ENCODE measurements at places on chromosomes 1 and 21. TPM values are rescaled to one million over a fixed set of nuclear protein-coding genes. Genes with fewer than 3 reads are reported as not detected.
A peak's percentile ranks its signal among the peaks of the same experiment; 100 is the strongest.

The TCP10L gene
- not detected for total RNA-seq

The PTPRC gene
- not detected for total RNA-seq

The SPRR1B gene
- 4.0 TPM for total RNA-seq

GRCh38 chr1:6354659-6355317, 38.8 kb downstream of the ACOT7 start:
- DNase-seq, result no peak

- DNase-seq, result peak; percentile 18
Measured at GRCh38 chr1:31239653-31240241, at the start of gene NKAIN1. Gene NKAIN1 (minus strand): TSS chr1:31239887. CDS start chr1:31239547, 340 bp downstream.

DNA sequence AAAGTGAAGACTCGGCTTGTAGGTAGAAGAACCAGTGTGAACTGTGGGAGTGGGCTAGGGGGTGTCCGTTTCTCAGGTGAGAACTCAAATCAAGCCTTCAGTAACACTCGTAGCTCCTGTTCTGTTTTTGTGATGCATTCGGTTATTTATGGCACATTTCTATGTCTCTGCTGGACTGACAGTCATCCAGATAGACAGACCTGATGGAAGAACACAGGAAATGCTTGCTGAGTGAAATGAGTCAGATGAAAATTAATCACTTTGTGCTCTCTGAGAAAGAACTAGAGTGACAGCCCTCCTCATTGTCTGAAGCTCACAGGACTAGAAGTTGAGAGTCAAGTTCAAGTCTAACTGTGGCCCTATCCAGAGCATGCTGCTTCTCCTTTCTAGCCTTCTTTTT, 360.1 kb upstream of the PLXNA2 start:
- DNase-seq, result peak; percentile 79

DNA sequence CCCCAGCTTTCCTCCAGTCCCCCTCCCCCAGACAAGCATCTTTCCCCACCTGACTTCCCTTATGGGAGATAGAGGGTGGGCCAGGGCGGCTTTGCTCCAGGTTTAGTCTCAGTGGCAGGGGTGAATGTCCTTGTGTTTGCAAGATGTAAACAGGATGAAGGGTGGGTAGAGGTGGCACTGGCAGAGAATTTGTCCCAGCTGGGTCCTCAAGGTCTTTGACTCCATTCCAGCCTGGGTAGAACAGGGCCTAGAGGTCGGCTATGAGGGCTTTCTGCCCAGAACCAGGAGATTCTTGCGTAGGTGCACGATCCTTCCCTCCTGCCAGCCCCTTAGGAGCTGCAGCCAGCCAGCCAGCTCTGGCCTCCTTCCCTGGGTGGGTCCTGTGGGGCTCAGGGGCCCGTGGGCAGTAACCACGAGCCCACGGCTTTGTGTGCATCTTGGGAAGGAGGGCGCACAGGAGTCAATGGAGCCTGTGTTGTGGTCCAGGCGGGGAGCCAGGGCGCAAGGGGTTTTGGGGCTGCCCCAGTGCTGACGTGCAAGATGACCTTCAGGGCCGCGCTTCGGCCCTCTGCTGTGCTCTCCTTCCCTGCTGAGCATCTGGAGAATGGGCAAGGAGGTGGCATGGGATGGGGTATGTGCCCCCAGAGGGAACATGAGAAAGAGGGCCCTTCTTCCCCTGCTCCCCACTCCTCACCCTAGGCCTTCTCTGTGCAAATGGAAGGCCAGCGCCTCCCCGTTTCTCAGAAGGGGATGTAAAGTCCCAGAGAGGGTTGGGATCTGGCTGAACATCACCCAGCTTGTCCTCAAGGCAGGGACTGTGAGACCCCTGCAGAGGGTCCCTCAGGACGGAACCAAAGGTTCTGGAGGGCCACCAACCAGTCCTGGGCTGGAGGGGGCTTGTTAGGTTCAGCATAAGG, 15.7 kb downstream of the POU3F1 start:
- DNase-seq, result no peak

DNA sequence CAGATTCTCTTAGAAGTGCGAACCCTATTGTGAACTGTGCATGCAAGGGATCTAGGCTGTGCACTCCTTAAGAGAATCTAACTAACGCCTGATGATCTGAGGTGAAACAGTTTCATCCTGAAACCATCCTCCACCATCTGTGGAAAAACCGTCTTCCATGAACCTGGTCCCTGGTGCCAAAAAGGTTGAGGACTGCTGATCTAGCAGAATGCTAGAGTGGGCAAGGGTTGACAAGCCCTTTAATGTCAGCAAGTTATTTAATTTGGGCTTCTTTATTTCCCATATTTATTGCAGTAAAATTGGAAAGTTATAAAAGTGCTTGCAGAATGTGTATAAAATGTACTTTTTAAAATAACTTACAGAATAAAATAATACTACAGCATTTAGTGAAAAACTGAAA, 26.4 kb downstream of the ALG14 start:
- no peak for DNase-seq

DNA sequence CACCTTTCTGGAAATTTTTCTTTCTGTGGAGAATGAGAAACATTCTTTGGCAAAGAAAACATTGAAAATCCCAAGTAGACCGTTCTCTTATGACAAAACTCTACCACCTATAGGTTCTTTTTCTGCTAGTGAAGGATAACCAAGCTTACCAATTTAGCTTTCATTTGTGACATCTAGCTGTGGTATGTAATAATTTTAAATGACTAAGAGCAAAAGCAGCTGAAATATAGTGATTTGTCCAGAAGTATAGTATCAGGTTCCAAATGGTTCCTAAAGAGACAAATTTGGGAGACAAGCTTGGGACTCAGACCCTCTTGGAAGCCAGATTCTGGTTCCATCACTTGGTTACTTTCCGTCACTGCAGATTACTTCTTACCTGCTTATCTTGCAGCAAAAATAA, 24.4 kb downstream of the FUBP1 start:
- no peak for DNase-seq

- DNase-seq, result no peak
Measured at GRCh38 chr1:115218699-115219098, 119.3 kb downstream of the NGF start.

The TTLL7 gene
- total RNA-seq, result 2.0 TPM

The LCE6A gene
- total RNA-seq, result not detected

GRCh38 chr1:66210635-66211244, 323.2 kb upstream of the SGIP1 start:
- DNase-seq, result no peak

- DNase-seq, result no peak
Measured at GRCh38 chr1:175002910-175003517, 3.3 kb downstream of the CACYBP start.

DNA sequence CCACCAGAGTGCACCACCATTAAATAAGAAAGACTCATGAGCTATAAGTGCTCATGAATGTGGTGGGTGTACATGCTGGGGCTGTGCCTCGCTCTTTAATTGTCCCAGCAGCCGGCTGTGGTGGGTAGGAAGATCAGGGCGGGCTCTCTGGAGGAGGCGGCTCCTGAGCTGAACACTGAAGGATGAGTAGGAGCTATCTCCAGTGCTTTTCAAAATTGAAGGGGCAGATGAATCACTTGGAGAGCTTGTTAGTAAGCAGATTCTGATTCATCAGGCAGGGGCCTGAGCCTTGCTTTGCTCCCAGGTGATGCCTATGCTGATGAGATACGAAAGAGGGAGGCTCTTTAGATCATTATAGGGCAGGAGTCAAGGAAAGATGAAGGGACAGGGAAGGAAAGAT, 54.1 kb downstream of the ETS2 start:
- DNase-seq, result no peak

- DNase-seq, result no peak
Measured at GRCh38 chr1:182795563-182796228, 6.1 kb downstream of the NPL start.

- no peak for DNase-seq
Measured at GRCh38 chr1:95126366-95126765, 9.2 kb downstream of the TLCD4 start.

The DIRAS3 gene
- total RNA-seq, result not detected

DNA sequence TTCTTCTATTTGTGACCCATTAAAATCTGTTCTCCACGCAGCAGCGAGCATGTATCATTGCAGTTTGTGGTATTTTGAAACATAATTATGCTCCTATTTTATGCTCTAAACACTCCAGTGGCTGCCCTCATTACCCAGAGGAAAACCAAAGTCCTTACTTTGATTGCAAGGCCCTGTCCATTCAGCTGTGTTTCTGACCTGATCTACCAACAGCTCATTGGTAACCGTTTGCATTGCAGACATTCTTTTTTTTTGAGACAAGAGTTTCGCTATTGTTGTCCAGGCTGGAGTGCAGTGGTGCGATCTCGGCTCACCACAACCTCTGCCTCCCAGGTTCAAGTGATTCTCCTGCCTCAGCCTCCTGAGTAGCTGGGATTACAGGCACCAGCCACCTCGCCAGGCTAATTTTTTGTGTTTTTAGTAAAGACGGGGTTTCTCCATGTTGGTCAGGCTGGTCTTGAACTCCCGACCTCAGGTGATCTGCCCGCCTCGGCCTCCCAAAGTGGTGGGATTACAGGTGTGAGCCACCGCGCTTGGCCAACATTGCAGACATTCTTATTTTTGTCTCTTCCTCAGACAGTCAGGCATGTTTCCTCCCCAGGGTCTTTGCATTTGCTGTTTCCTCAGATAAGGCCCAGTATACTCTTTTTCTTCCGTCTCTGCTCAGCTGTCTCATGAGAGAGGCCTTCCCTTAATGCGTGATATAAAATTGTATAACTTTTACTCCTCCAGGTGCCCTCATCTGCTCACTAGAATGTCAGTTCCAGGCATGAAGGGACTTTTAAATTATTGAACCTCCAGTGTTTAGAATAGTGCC, 32.5 kb downstream of the THRAP3 start:
- no peak for DNase-seq

DNA sequence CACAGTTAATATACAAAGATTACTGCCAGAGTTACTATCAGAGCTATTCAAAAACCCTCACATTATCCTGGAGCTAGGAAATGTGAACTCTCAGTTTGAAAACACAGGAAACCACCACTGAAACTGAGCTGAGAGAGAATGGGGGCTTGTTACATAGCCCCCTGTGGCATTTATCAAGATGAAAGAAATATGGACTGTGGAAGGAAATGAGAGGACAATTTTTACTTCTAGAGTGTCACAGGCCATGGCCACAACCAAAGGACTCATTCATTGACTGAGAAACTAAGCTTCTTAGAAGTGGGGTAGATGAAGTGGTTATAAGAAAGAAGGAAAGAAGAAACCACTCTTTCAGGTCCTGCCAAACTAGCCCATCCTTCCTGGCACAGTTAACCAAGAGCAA, 25.3 kb downstream of the DSTYK start:
- no peak for DNase-seq

- DNase-seq, result peak; percentile 52
Measured at GRCh38 chr1:225811622-225812487, 1.9 kb downstream of the EPHX1 start.

DNA sequence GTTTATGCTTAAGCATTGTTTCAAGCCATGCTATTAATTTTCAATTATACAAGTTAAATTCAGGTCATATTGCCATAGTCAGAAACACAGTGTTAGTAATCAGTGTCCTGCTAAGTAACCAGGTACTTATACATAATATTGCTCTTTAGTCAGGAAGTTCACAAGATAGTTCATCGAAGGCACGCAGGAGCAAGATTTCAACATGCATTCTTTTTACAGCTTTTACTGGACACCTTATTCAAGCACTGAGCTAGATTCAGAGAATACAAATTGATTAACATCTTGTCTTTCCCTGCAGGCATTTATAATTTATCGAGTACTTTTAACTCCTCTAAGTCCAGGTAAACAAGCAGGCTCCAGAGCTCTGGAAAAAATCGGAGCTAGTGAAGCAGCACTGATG, 202.3 kb upstream of the BRINP3 start:
- DNase-seq, result peak; percentile 26

DNA sequence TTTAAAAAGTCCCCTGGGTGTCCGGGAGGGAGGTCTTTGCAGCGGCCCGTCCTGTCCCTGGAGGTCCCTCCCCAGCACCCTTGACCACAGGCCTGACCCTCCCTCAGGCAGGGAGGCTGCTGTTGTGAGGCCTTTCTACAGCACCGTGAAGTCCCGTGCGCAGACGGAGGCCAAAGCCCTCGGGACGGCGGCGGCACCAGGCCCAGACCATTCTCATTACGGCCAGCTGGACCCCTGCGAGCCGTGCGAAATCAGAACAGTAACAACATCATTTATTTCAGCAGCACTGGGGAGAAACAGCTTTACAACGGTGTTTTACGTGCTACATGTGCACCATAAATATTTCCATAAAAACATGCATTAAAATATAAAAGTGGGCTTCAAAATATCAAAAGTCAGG, 101.4 kb upstream of the ACTRT2 start:
- DNase-seq, result no peak
